ENCODE measurements at places on chromosomes 2 and 18.
A peak's percentile ranks its signal among the peaks of the same experiment; 100 is the strongest.

- DNase-seq = no peak
These were observed 255.3 kb upstream of the AGAP1 start for GRCh38 chr2:235238537-235238936.

GRCh38 chr2:30368258-30368657 lies 78.8 kb upstream of the LCLAT1 start:
- no peak for DNase-seq

- DNase-seq = no peak
These were observed 261.6 kb upstream of the ZNF804A start for GRCh38 chr2:184336688-184337087.

- no peak for DNase-seq
These were observed 32.7 kb downstream of the AGFG1 start for GRCh38 chr2:227504700-227505099.

DNA sequence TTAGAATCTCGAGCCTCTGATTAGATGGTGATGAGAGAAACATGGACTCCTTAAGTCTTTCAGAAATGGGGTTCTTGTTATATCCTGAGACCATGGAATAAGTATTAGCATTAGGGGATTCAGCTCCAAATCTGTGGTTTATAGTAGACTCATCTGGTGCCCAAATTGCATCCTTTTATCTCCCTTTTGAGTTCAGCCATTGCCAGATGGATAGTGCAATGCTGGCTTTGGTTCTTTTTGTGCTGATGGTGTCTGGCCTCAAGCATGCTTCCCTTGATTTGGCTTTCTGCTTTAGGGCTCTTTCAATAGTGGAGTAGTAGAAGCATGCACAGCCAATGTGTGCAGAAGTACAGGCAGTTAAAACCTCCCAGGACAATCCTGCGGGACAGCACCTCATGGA lies 306.4 kb downstream of the TSN start:
- no peak for DNase-seq

GRCh38 chr2:150133623-150134022 lies 353.8 kb downstream of the RND3 start:
- DNase-seq = peak; percentile 50

- no peak for DNase-seq
These were observed 47.2 kb downstream of the C1QL2 start for GRCh38 chr2:119111115-119111975.
